Endodermal cell (in vitro differentiated cells): ENCODE measurements at places on chromosomes 5 and 9. TPM values are rescaled to one million over a fixed set of nuclear protein-coding genes. Genes with fewer than 3 reads are reported as not detected.

AFAP1L1 gene
- 0.55 to 4.7 TPM (median 0.58 TPM) in 3 replicates for total RNA-seq

DNA sequence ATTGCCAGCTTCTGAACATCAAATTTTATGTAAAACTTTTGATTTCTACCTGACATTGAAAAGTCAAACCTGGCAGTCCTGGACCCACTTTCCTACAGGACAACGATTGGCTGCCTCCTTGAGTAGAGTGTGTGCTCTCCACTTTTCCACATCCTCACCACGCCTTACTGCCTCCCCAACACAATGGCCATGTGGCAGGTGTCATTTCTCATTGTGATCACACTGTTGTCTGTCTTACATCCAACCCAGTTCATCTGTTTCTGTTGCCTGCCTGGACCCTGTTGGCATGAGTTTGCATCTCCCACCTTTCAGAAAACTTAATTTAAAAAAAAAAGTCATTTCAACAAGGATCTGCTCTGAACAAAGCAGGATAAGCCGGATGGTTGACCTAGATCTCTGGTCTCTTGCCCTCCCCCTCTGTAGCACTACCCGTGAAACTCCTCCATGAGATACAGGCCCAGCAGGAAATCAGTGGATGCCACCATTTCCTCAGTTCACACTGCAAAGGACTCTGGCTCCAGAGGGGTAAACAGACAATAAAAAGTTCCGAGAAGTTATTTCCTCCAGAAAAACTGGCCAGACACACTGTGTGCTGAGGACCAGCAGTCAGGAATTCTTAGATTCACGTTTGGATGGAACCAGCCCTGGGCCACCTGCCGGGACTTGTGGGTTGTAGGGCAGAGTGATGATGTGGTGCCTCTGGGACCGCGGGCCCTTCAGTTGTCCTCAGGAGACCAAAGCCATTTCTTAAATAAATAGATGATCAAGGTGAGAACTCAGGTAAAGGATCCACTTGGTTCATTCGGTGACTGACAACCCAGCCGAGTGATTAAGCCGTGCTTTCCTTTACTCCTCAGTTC lies 48.6 kb downstream of the AMBP start:
- peaks cover 43% of the 10 kb centered on the region for H3K36me3 ChIP-seq
- no peaks in the 10 kb centered on the region for H3K27me3 ChIP-seq
- H3K4me1 ChIP-seq = no peaks in the 10 kb centered on the region
- DNase-seq = peak; percentile 17
- H3K4me3 ChIP-seq = no peak overlapping the region

- no peaks in the 10 kb centered on the region for H3K36me3 ChIP-seq
- no peak overlapping the region for H3K27ac ChIP-seq
- H3K4me3 ChIP-seq = no peak overlapping the region
Measured at GRCh38 chr5:83967417-83967816, 246.8 kb upstream of the HAPLN1 start.

DNA sequence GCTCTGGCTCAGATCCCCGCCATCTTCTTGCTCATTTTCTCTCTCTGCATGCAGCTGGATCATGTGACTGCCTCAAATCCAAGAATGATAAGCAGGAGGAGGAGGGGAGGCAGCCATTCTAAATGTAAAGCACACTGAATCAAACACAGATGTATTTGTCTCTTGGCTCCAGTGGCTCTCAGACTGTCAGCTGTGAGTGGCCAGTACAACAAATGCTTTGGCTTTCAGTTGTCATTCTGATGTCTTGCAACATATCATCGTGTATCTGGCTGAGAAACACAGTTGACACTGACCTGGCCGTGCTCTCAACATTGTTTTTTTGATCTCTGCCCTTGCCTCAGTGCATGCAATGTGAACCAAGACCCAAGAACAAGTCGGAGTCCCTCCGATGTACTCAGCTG lies 233.1 kb downstream of the ADAMTSL1 start:
- no peak overlapping the region for H3K27ac ChIP-seq
- no peak for DNase-seq
- no peaks in the 10 kb centered on the region for H3K4me1 ChIP-seq
- H3K27me3 ChIP-seq = no peaks in the 10 kb centered on the region

GRCh38 chr5:16502866-16503265 lies 37.3 kb upstream of the ZNF622 start:
- no peak overlapping the region for H3K4me3 ChIP-seq
- H3K27ac ChIP-seq = no peak overlapping the region
- no peaks in the 10 kb centered on the region for H3K27me3 ChIP-seq
- H3K4me1 ChIP-seq = no peaks in the 10 kb centered on the region
- no peaks in the 10 kb centered on the region for H3K36me3 ChIP-seq

DNA sequence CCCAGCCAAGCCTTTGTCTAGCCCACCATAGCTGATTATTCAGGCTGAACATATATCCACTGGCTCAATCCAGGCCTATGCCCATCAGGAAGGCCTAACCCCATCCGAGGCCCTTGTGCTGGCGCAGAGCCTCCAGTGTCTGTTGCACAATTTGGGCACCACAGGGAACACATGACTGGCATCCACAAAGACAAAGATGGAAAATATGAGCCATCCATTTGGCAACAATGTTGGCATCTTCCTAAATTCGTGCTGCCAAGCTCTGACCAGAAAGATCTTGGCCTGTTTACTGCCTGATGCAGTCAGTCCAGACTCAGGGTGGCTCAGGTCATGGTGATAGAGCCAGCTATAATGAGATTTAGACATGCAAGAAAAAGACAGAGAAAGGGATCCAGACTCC lies 233.8 kb downstream of the PIK3R1 start:
- H3K4me3 ChIP-seq = no peak overlapping the region
- no peaks in the 10 kb centered on the region for H3K36me3 ChIP-seq
- no peak for DNase-seq
- H3K4me1 ChIP-seq = no peaks in the 10 kb centered on the region
- no peaks in the 10 kb centered on the region for H3K27me3 ChIP-seq
- no peak overlapping the region for H3K27ac ChIP-seq
